ENCODE measurements at places on chromosomes 16 and 17.

DNA sequence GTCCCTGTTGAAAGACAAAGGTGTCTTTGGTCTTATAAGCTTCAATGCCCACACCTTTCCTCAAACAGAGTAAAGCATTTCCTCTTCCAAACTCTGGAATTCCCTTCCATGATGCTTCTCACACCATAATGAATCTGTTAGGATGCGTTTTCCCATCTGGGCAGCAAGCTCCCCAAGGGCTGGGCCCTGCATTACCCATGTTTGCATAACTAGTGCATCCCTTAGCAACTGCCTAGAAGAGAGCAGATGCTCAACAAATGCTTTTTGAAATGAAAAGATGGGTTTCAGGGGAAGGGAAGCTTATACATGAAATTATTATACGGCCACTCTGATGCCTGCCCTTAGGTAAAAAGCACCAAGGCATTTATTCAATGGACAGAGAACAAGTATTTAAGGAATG, 124.5 kb upstream of the CCL2 start:
- no peak for DNase-seq

DNA sequence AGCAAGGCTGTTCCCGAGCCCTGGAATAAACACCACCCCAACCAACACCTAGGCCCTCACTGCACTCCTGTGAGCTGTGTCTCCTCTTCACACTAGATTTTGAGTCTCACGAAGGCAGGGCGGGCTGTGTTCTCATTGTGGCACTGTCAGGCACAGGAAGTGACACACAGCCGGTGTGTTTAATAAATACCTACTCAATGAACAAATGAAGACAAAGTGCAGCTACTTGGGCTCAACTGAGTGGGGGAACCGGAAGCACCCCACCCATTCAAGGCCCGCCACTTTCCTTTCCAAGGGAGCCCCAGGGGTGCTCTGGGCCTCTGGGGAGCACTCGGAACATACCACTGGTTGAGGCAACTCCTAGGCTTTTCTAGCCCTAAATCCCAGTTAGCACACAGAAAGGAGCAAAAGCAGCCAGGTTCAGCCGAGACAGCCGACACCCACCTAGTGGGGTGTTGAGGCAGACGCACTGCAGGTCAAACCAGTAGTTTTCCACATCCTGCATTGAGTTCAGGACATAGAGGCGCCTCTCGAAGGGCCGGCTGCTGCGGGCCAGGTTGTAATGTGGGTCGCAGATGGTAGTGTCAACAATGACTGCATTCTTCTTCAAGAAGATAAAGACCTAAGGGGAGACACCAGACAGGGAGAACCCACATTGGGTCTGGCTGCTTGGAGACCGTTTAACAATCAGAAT, 57.7 kb downstream of the GTF3C1 start:
- DNase-seq = no peak

- DNase-seq = no peak
These were observed 152.5 kb downstream of the XYLT1 start for GRCh38 chr16:17318238-17318637.

DNA sequence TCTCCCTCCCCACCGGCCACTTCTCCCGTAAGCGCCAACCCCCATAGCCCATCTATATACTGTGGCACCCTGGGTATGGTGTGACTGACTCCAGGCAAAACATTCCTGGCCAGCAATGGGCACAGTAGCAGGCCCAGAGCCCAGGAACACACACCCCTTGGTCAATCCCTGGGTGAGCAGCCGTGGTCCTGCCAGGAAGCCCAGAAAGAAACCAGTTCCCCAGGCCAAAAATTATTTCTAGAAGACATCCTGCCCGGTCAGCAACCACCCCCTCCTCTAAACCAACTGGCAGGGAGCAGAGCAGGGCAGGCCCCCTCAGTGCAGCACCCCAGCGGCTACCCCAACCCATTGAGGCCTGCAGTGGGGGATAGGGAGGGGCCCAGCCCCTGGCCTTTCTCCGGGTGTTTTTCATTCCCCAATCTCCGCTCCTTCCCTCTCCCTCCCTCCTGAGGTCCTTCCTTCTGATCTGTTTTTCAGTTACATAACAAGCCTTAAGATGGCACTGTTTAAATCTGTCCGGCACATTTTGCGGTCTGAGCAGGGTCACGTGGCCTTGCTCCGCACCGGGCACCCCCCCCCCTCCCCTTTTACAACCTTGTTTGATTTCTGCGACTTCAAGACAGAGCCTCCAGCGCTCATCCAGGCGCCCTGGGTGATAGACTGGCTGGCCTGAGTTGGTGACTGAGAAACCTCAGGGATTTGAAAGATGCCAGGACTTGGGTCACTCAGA, 2.0 kb downstream of the NPTX1 start:
- DNase-seq = peak; percentile 9

- DNase-seq = peak; percentile 31
These were observed 106.4 kb downstream of the SLC39A11 start for GRCh38 chr17:72985882-72986720.

DNA sequence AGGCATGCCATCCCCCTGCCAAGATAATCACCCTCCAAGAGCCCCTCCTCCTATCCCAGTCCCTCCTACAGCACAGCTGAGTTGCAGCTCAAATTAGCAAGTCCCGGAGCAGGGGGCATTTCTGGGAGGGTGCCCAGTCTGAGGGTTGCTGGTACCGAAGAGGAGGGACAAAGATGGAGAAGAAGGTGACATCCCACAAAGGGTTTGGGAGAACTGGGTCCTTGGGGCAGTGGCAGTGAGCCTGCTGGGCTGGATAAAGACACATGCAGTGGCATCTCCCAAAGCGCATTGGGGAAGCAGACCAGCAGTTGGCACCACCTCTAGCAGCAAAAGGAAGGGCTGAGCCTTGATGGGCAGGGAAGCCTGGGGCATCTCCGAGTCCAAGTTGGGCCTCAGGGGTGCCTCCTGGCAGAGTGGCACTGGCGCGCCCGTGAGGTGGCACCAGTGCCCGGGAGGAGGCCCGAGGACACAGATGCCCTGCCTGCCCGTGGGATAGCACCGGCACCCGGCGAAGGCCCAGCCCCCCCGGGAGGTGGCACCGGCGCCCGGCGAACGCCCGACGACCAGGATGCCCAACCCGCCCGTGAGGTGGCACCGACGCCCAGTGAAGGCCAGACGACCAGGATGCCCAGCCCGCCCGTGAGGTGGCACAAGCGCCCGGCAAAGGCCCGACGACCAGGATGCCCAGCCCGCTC, 622 bp downstream of the TOM1L2 start:
- DNase-seq = no peak

GRCh38 chr17:76122431-76123190, 18.4 kb downstream of the FOXJ1 start:
- DNase-seq = peak; percentile 32

- DNase-seq = no peak
These were observed 26.6 kb downstream of the LGALS9 start for GRCh38 chr17:27657620-27658019.

DNA sequence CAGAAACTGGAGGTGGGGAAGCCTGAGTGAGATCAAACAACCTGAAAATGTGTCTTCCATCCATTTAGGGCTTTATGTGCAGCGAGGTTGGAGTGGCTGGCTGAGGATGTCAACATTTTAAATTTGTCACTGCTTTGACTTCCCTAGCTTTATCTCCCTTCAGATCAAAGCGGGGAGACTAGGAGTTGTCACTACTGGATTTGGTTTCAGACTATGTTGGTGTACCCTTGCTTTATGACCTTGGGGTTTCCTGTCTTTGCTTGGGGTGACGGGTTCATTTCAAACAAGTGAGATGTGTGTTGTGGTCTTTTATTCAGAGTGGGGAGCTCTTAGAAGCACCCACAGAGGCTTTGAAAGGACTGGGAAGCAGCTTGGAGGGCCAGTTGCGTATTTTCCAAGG, 25.6 kb downstream of the MSI2 start:
- DNase-seq = no peak

- no peak for DNase-seq
These were observed 5.2 kb upstream of the CDH8 start for GRCh38 chr16:62041401-62041800.

DNA sequence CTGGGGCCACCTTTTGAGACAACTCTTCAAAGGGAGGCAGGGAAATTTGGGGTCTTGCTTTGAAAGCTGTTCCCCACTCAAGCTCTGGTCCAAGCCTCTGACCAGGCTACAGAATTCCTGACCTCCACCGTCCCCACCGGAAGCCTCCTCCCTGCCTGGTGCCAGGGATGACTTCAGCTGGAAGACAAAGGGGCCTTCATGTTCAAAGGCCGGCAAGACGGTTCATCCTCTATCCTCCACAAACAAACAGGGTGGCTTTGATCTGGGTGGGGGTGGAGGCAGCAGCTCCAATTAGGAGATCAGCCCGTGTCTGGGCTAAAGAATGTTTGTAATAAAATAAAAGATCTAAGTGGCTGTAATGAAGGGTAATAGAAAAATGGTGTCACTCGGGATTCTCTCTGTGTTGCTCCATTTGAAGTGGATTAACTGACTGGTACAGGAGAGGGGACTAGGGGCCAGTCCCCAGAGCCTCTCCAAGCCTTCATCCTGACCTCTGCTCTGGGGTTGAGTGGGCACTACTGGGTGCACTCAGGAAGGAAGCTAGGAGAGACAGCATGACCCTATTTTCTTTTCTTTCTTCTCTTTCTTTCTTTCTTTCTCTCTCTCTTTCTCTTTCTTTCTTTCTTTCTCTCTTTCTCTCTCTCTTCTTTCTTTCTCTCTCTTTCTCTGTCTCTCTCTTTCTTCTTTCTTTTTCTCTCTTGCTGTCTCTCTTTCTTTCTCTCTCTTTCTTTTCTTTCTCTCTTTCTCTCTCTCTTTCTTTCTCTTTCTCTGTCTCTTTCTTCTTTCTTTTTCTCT, 27.5 kb upstream of the NKD1 start:
- no peak for DNase-seq

DNA sequence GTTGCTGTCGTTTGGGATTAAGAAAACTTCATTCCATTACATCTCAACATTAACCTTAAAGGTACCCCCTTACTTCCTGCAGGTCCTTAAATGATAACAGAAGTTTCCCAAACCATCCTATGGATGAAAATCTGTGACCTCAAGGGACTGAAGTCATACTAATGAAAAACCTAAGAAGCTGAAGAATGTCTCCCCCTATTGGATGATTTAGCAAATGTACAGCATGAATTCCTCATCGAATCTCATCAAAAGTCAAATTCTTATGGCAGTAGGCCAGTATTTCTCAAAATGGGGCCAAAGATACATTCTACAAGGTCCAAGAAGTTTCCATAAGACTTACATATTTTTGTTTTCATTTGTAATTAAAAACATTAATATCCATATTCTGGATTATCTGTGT, 13.5 kb downstream of the SCO1 start:
- no peak for DNase-seq

GRCh38 chr17:72249441-72249840, 128.6 kb downstream of the SOX9 start:
- DNase-seq = no peak

DNA sequence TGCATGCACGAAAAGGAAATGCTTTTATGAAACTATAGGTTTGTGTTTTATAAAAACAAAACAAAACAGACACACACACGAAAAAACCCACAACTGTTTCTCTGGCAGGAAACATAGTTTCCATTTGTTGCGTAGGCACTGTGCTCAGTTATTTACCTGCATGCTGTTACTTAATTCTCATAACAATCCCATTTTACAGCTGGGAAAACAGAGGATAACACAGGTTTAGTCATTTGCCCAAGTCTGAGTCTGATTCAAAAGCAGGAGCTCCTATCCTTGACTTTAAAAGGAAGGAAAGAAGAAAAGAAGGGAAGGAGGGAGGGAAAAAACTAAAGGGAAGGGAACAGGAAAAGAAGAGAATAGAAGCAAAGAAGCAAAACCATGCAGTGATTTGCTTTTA, 117.4 kb downstream of the DNAH3 start:
- no peak for DNase-seq

GRCh38 chr16:80019395-80019794, 418.9 kb upstream of the MAF start:
- DNase-seq = no peak

DNA sequence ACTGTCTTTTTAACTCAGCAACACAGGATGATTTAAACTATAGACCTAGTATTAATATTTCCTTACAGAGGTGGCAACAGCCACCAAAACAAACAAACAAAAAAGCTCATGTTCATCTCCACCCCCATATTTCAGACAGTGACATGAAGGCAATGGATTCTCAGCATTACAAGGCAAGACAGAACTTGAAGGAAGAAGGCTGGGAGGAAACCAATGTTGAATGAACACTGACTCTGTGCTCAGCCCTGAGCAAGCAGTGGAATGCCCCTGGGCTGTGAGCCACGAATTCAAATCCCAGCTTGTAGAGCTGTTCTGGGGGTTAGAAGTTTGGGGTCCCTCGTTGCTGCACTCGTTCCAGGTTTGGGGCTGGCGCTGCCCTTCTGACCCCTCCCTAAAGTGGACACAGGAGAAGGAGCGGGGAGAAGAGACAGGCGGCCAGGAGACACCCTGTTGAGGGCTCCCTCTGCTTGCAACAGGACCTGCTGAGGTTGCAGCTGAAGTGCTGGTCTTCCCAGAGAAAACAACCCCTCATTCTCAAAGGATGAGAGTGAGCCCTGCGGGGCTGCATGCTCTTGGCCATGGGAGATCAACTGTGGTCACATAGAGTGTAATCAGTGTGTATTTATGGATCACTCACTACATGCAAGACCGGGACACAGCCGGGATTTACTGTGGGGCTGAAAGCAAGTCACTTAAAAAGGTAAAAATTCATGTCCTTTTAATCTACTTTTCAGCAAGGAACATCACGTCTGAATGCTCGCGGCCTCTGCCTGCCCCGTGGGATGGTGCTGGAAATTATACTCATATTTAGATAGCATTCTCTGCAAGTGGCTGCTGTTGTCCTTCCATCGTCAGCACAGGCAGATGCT, 34.3 kb downstream of the MYH3 start:
- no peak for DNase-seq
